ENCODE measurements at places on chromosomes 6 and 20. TPM values are rescaled to one million over a fixed set of nuclear protein-coding genes. Genes with fewer than 3 reads are reported as not detected.

Gene ARMH2
- not detected for polyA plus RNA-seq

Gene PTK7
- 229 TPM for polyA plus RNA-seq

Gene PBX2
- 180 TPM for polyA plus RNA-seq

Gene BNIP5
- 0.16 TPM for polyA plus RNA-seq

GRCh38 chr6:50390416-50390815, 322.9 kb upstream of the TFAP2D start:
- no peak for DNase-seq

Data from renal pelvis (tissue), 12 donors.